CD4-positive, alpha-beta memory T cell (primary cell): ENCODE measurements at places on chromosomes 1 and 21.

DNA sequence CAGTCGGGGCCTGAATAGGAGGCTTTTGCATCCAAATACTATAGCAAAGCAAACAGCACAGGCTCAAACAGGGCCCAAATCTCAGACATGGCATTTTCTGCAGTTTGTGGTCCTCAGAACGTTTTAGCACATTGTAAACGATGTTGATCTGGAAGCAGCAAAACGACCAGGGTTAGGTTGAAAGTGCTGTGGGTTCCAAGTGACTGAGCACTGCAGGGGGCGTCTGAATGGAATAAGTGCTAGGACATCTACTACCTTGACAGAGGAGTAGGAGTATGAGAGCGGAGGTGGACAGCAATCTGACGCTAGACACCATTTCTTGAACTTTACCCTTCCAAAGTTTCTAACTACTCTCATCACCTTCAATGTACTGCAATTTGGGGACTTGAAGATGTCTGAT lies 214.9 kb downstream of the BARHL2 start:
- no peak for DNase-seq

GRCh38 chr1:91850708-91851107 lies 35.2 kb downstream of the TGFBR3 start:
- no peak for DNase-seq

DNA sequence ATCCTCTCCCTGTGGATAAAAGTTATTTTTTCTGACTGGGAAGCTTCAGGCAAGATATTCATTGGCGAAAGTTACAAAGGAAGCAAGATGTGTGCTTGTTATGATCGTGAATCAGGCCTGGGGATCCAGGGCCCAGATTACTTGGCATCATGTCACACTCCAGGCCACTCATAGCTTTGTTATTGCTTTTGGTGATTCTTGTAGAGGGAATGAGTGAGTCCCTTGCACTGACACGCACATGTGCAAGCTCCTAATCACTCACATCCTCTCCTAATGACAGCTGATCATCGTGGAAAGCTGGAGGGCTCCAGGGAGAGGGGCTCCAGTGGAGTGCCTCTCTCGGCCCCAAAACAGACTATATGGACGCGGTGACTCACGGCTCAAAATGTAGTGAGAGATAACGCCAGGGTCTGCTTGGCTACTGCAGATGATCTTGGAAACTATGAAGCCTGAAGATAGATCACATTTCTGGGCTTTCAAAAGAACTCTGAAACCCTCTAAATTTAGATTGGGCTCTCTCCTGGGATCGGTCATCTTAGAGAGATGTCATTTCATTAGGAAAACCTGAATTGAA lies 481.1 kb upstream of the USP24 start:
- no peak for DNase-seq

DNA sequence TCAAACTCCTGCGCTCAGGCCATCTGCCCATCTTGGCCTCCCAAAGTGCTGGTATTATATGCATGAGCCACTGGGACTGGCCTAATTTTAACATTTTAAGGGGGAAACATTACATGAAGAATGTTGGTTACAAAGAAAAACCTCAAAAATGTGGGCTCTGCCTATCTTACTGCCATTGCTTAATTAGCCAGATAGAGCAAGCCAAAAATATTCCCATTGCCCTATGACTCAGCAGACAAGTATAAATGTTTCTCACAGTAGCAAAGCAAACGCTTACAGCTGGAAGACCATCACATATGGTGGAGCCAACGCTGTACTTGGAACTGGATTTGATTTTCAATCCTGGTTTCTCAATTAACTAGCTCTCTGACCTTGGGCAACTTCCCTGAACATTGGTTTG lies 502.0 kb downstream of the SMYD3 start:
- DNase-seq: no peak

- no peak for DNase-seq
Measured at GRCh38 chr21:39799178-39799577, 54.2 kb downstream of the IGSF5 start.

- DNase-seq: no peak
Measured at GRCh38 chr1:111535256-111536191, 32.1 kb upstream of the ADORA3 start.

GRCh38 chr1:75273110-75273509 lies 138.9 kb downstream of the LHX8 start:
- no peak for DNase-seq

DNA sequence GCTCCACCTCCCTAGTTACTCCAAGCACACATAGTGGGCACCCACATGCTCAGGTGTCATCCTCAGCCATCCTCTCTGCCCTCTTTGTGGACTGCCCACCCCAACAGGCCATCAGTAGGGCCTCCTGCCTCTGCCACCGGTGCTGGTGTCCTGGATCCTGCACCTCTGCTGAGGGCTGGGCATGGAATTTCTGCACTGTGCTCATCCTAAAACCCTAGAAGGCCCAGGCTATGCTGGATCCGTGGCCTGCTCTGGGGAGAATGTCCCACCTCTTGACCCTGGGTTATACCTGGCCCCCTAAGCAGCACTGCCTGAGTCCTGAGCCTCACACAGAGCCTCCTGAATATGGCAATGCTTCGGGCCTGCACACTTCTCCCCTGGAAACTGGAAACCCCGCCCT lies 318.3 kb downstream of the MATN1 start:
- DNase-seq: no peak

DNA sequence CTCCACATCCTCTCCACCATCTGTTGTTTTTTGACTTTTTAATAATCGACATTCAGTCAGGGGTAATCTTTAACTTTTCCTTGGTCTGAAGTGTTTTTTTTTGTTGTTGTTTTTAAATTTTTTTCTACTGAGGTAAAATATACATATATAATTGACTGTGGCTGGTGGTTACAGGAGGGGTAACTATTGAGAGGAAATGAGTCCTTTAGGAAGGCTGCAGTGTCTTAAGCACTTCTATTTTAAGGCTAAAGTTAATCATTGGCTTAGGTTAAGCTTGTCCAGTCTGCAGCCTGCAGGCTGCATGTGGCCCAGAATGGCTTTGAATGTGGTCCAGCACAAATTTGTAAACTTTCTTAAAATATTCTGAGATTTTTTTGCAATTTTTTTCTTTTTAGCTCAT lies 172.5 kb downstream of the CTH start:
- no peak for DNase-seq

GRCh38 chr1:208965351-208965750 lies 618.2 kb upstream of the CAMK1G start:
- DNase-seq: no peak

GRCh38 chr1:239436286-239436685 lies 49.9 kb downstream of the CHRM3 start:
- DNase-seq: no peak

DNA sequence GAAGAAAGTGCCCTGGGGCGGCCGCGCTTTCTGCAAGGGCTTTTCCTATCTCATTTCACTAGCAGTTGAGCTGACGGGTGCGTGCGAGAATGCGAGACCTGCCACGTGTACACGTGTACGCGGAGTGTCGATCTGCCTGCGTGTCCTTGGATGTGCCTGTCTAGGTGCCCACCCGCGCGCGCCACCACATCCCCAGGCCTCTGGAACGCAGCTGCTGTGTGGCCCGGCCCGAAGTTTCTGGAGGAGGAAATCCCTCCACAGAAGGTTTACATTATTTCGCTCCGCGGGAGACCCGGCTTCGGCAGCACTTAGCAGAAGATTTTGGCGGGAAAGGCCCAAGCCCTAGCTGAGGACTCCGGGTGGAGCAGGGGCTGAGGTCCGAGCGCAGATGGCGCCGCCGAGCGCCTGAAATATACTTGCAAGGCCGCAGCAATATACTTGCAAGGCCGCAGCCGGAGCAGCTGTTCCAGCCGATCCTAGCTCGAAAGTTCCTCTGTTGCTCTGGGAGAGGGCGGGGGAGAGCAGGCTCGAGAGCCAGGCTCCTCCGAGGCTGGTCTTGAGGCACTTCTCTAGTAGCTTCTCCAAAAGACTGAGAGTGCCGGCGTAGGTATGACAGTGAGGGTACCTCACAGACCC lies 3.9 kb downstream of the TBX15 start:
- DNase-seq: no peak

DNA sequence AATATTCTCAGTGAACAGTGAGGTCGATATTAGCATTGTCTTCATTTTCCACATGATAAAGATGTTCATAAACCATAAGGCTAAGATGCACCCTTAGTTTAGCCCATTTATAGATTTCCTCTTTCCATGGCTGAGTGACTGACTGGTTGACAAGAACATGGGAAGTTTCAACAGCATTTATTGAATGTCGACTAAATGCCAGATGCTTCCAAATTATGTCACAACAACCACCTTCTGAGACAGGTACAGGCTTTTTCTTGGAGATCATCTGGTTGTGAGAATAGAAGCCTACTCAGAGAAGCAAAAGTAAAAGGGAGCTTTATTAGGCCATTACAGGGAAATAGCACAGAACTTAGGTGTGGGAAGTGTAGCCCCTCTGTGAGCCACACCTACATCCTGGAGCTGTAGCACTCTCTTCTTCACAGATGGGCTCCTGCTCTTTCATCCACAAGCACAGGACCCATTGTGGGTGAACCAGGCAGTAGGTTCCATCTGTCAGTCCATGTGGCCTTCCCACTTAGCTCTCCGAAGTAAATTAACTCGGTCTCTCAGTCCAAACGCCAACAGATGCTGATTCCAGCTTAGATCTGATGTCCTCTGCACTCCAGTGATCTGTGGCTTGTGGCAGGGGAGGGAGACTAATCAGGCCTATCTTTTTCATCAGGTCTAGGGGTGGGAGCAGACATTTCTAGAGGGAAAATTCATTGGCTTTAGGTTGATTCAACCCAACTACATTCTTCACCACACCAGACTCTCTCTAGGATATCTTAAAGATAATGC lies 14.3 kb downstream of the ATP2B4 start:
- no peak for DNase-seq

GRCh38 chr1:157090196-157090647 lies 9.4 kb downstream of the ETV3L start:
- peak; percentile 81 for DNase-seq

DNA sequence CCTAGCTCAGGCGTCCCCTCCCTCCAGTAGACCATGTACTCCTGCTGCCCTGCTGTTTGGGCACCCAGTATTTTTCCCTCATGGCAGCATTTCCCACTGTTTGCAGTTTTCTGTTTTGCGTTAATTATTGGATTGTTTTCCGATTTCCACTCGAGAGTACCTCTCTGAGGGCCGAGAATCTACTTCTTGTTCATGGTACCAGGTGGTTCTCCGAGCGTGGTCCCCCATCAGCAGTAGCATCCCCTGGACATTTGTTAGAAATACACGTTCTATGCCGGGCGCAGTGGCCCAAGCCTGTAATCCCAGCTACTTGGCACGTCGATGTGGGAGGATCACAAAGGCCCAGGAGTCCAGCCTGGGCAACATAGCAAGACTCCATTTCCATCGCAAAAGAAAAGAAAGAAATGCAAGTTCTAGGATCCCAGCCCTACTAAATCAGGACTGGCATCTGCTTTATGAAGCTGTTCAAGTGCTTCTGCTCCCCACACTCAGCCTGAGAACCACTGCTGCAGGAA lies 690 bp downstream of the RRP1 start:
- no peak for DNase-seq
